ENCODE measurements at places on chromosomes 16 and 17. TPM values are rescaled to one million over a fixed set of nuclear protein-coding genes. Genes with fewer than 3 reads are reported as not detected.

FAM171A2 gene
- 6.2 TPM for total RNA-seq

PIK3R6 gene
- total RNA-seq = 2.0 TPM

DDX52 gene
- total RNA-seq = 21.0 TPM

ATXN2L gene
- total RNA-seq = 54.2 TPM

KRT17 gene
- not detected for total RNA-seq

CCL4 gene
- total RNA-seq = 3.1 TPM

MEFV gene
- total RNA-seq = 3.9 TPM

AGRP gene
- total RNA-seq = not detected

KRTAP2-3 gene
- total RNA-seq = not detected

DHRS7B gene
- total RNA-seq = 46.2 TPM

PRSS33 gene
- total RNA-seq = not detected

CETP gene
- total RNA-seq = not detected

IGF2BP1 gene
- not detected for total RNA-seq

GRAPL gene
- 1.2 TPM for total RNA-seq

MRPL38 gene
- 28.4 TPM for total RNA-seq

CDH16 gene
- not detected for total RNA-seq

ERI2 gene
- 61.0 TPM for total RNA-seq

EFNB3 gene
- 0.34 TPM for total RNA-seq

LRRC59 gene
- total RNA-seq = 37.2 TPM

EME1 gene
- total RNA-seq = not detected

MCRIP2 gene
- 41.5 TPM for total RNA-seq

SBK1 gene
- total RNA-seq = 0.17 TPM

MT1H gene
- total RNA-seq = not detected

GAS2L2 gene
- total RNA-seq = 0.51 TPM

NOL3 gene
- 75.7 TPM for total RNA-seq

PRSS27 gene
- total RNA-seq = 1.8 TPM

MSRB1 gene
- 30.0 TPM for total RNA-seq

ZNF785 gene
- total RNA-seq = 4.9 TPM

ZNF821 gene
- 3.4 TPM for total RNA-seq

TBC1D3G gene
- not detected for total RNA-seq

RNU2-1 gene
- total RNA-seq = not detected

CNEP1R1 gene
- total RNA-seq = 36.5 TPM

TNK1 gene
- total RNA-seq = 1.1 TPM

GRIN2C gene
- 0.38 TPM for total RNA-seq

TSPAN10 gene
- total RNA-seq = 0.44 TPM

KRT20 gene
- total RNA-seq = not detected

PLA2G10 gene
- total RNA-seq = 2.4 TPM

KRT14 gene
- total RNA-seq = not detected

RPS6KB1 gene
- total RNA-seq = 45.5 TPM

KRT12 gene
- total RNA-seq = 1.2 TPM

Measured in subcutaneous adipose tissue (tissue), 4 donors.